ENCODE measurements at places on chromosomes 11 and 22.

DNA sequence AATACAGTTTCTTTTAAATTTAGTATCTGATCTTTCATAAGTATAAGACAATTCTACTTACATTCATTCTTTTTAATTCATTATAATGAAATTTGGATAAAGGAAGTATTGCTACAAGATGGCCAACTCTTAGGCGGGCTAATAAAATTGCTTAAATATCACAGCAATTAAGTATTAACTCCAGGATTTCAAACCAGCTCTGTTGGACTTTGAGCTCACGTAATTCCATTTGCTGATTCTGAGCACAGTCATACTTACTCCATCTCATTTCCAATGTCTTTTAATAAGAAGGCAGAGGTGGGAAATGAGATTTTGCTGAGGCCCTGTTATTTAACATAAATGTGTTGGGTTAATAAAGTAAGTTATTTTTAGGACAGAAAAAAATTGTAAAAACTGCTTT is 748.1 kb downstream of the KCNA4 start:
- DNase-seq, result no peak

DNA sequence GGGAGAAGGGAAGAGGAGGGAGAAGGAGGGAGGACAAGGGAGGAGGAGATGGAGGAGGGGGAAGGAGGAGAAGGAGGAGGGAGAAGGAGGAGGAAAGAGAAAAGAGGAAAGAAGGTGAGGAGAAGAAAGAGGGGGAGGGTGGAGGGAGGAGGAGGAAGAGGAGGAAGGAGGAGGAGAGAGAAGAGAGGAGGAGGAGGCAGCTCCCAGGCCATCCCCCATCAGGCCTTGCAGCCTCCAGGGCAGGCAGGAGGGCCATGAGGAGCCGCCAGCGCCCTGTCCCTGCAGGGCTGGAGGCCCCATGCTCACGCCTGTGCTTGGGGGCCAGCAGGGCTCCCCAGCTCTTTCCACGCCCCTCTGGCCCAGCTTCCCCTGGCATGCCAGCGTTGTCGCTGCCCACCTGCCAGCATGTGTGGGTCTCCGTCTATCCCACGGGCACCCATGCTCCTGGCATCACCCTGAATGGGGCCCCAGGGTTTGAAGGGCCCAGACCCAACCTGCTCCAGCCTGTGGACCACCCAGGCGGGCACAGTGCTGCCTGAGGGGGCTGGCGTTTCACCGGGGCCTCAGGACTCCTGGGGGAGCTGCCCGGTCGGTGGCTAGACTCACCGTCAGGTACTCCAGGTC is 5.2 kb downstream of the TSPAN32 start:
- no peak for DNase-seq

DNA sequence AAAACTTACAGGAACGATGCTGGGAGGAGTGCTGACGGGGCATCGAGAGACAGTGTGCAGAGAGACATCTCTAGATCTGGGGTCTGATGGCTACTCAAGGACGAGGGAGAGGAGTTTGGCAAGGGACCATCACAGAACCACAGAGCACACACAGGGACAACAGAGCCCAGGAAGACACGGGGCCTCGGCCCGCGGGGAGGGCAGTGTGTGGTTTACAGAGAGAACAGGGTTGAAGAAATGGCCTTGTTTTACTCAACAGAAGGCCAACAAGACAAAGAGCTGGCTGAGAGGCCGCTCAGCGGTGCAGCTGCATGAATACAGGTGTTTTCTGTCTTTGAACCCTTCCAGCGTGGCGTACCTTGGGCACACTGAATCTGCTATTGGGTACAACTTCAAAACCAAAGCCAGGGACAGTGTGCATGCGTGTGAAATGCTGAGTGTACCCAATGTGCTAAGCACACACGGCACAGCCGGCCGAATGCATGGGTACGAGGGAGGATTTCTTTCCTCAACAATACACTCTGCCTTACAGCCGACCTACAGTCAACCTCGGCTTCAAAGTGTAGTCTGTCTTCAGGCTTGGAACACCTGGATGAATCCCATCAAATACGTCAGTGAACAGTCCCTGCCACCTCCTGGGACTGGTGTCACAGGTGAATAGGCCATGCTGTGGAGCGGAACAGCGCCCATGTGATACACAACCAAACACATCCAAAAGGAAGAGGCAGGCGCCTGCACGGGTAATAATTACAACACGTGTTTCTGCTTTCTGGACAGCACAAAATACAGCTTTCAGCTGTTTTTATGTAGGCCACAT is 20.7 kb upstream of the BID start:
- no peak for DNase-seq

DNA sequence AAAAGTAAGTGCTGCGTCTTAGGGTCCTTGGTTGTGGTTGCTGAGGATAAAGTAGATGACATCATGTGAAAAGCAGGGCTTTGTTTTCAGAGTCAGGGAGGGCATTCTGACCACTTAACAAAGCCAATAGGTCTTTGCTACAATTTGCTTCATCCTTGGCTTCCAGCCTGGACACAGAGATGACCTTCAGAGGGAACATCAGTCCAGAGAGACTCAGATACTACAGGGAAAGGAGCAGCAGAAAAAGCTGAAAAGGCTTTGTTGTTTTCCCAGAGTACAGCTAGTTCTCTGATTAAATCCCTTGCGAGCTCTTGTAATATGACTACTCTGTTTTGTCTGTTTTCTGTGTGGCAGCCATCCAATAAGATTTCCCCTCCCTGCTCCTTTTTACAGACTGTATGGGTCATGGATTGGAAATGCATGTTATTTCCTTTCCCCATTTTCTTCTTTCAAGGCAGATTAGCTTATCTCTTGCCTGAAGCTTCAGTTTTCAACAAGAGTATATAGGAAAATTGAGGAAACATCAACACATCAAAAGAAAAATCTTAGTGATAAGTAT is 31.9 kb downstream of the ATG13 start:
- peak; percentile 96 for DNase-seq

GRCh38 chr11:28017816-28018215 is 90.1 kb downstream of the KIF18A start:
- peak; percentile 77 for DNase-seq

DNA sequence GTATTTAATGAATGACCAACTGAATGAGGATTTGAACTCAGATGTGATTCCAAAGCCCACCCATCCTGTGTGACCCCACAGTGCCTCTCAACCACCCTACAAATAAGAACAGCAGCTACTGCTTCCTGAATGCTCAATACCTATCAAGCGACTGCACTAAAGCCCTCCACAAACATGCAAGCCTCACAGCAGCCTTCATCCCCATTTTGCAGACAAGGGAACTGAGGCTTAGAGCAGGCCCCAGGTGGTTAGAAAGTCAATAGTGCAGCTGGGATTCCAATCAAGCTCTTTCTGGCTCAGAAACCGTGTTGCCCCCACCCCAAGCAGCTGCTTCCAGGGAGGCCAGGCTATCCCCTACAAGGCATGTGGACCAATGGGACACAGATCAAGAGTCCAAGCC is 57.2 kb downstream of the SMCO4 start:
- DNase-seq, result no peak

- DNase-seq, result no peak
These were observed 92.2 kb downstream of the ELP4 start for GRCh38 chr11:31601635-31602282.

Measured in fibroblast of skin of right quadriceps (primary cell).